ENCODE measurements at places on chromosomes 2 and 18. TPM values are rescaled to one million over a fixed set of nuclear protein-coding genes. Genes with fewer than 3 reads are reported as not detected.

- no peak for DNase-seq
- peaks cover 3% of the 10 kb centered on the region for H3K36me3 ChIP-seq
- no peak overlapping the region for H3K4me3 ChIP-seq
- H3K4me1 ChIP-seq: peaks cover 24% of the 10 kb centered on the region
- no peaks in the 10 kb centered on the region for H3K27me3 ChIP-seq
Observed at GRCh38 chr2:167945660-167946368, 301.6 kb downstream of the STK39 start.

DNA sequence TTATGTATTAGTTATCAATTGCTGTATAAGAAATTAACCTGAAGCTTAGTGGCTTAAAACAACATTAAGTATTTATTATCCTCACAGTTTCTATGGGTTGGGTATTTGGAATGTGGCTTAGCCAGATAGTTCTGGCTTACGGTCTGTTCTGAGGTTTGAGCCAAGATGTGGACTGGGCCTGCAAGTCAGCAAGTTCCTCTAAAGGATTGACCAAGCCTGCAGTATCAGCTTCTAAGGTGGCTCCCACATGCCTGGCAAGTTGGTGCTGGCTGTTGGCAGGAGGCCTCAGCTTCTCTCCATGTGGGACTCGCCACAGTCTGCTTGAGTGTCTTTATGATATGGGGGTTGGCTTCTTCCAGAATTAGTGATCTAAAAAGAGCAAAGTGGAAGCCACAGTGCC is 45.0 kb upstream of the TCF4 start:
- no peak overlapping the region for H3K4me3 ChIP-seq
- no peak for DNase-seq
- H3K27ac ChIP-seq: no peak overlapping the region
- no peaks in the 10 kb centered on the region for H3K27me3 ChIP-seq
- H3K4me1 ChIP-seq: no peaks in the 10 kb centered on the region
- no peaks in the 10 kb centered on the region for H3K36me3 ChIP-seq

DNA sequence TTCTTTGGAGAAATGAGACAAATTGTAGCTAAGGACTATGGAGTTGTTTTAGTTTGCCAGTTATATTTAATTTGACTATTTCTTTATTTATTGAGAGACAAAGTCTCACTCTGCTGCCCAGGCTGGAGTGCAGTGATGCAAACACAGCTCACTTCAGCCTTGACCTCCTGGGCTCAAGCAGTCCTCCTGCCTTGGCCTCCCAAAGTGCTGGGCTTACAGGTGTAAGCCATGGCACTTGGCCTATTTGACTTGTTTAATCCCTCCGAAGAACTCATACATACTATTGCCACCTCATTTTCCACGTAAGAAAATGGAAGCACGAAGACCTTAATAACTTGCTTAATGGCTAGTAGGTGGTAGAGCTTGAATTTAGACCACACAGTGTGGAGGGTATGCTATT is 988 bp upstream of the RNF144A start:
- H3K4me3 ChIP-seq: peak overlapping the region; percentile 87
- H3K27me3 ChIP-seq: no peaks in the 10 kb centered on the region
- peaks cover 4% of the 10 kb centered on the region for H3K36me3 ChIP-seq
- no peak overlapping the region for H3K27ac ChIP-seq
- no peak for DNase-seq

DNA sequence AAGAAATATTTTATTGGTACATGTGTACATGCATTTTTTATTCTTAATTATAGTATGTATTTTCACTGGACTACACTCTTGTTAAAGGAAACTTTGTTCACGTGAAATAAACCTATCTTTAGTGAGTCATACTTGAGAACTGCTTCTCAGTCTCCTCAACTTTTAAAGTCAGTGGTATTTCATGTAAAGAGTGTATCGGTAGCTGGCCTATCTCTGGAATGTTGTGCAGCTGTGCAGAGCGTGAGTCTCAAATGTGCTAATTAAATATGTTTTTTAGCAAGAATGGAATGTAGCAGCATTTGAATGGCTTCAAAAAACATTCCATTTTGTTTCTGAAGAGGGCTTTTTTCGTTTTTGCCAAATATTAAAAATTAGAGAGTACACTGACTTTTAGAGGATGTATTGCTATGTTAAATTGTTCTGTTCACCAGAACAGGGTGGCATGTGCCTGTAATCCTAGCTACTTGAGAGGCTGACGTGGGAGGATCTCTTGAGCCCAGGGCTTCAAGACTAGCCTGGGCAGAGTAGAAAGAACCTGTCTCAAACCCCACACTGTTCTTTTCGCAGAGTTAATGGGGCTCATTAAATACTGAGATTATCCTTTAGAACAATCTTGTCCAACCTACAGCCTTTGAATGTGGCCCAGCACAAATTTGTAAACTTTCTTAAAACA is 14.3 kb downstream of the SPTBN1 start:
- no peak for DNase-seq
- no peaks in the 10 kb centered on the region for H3K27me3 ChIP-seq
- no peak overlapping the region for H3K27ac ChIP-seq
- peaks cover 4% of the 10 kb centered on the region for H3K36me3 ChIP-seq
- peaks cover 58% of the 10 kb centered on the region for H3K4me1 ChIP-seq

- no peaks in the 10 kb centered on the region for H3K4me1 ChIP-seq
- DNase-seq: peak; percentile 52
- no peak overlapping the region for H3K27ac ChIP-seq
- no peaks in the 10 kb centered on the region for H3K27me3 ChIP-seq
Observed at GRCh38 chr2:117470311-117471095, 344.0 kb upstream of the DDX18 start.

The C1D gene
- 20.2 TPM for total RNA-seq

DNA sequence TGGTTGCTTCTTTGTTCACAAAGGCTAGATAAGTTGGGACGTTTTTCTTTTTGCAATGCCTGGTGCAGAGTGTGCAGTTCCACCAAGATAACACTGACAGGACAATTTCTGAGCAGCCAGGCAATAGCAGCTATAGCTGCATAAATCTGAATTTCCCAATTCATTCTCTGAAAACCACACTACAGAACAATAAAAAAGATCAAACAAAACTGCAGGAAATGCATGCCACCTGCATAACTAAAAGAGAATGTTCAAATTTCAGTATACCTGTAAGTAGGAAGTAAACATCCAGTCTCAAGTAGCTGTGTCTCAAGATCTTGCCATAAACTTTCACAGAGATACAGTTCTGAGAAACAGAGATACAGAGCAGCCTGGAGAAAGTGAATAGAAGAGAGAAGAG is 5.3 kb upstream of the KCTD18 start:
- no peak for DNase-seq
- peaks cover 19% of the 10 kb centered on the region for H3K27me3 ChIP-seq
- no peak overlapping the region for H3K27ac ChIP-seq
- H3K4me1 ChIP-seq: peaks cover 3% of the 10 kb centered on the region

DNA sequence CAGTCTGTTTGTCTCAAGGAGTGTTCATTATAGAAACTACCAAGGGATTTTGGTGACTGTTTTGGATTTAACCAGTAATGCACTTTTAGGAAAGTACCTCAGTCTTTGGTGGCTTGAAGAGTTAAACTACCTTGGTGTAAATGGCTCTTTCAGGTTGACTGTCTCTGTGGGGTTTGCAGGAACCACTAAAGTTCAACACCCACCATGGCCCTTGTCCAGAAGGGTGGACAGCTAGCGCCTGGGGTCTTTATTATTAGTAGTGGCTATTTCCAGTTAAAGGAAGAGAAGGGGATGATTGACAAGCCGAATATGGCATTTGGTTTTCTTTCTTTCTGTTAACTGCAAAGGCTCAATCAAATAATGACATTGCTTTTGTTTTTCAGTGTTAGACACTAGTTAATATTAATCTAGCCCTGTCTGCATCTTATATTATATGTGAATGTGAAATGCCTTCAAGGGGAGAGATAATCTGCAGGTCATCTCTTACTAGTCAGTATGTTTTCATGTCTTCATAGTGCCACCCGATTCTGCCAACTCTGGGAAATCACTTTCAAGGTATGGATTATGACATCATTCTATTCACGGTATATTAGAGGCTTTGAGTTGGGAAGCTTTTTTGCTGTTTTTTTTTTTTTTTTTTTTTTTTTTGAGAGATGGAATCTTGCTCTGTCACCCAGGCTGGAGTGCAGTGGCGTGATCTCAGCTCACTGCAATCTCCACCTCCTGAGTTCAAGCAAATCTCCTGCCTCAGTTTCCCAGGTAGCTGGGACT is 56.4 kb downstream of the MAP4K4 start:
- no peak for DNase-seq
- H3K4me3 ChIP-seq: peak overlapping the region; percentile 73
- H3K36me3 ChIP-seq: peaks cover 10% of the 10 kb centered on the region
- H3K27ac ChIP-seq: peak overlapping the region; percentile 46

DNA sequence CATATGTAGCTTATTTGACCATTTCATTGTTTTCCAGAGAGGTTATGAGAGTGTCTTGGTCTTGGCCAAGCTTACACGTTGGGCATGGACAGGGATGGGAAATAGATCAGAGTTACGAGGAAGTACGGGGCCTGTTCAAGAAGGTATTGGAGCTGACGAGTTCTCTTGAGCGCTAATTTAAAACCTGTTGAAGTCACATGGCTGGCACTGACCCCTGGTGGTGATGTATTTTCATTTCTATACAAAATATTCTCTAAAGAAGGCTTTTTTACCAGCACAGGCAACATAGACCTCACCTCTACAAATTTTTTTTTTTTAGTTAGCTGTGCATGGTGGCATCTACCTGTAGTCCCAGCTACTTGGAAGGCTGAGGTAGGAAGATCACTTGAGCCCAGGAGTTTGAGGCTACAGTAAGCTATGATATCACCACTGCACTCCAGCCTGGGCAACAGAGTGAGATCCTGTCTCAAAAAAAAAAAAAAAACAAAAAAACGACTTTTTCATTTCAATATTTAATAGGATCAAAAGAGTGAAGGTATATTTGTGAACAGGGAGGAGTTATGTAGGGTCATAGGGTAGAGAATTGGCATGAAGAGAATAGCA is 19.6 kb downstream of the UGP2 start:
- DNase-seq: peak; percentile 17
- H3K36me3 ChIP-seq: peaks cover 21% of the 10 kb centered on the region
- H3K4me3 ChIP-seq: no peak overlapping the region
- no peaks in the 10 kb centered on the region for H3K4me1 ChIP-seq

The MERTK gene
- total RNA-seq: 3.3 TPM

The ABCA12 gene
- total RNA-seq: 0.12 TPM

The HOXD13 gene
- total RNA-seq: not detected

GRCh38 chr2:143397884-143398614 is 268.8 kb downstream of the ARHGAP15 start:
- no peaks in the 10 kb centered on the region for H3K36me3 ChIP-seq
- H3K27ac ChIP-seq: no peak overlapping the region
- DNase-seq: no peak
- no peaks in the 10 kb centered on the region for H3K27me3 ChIP-seq

The KRTCAP3 gene
- total RNA-seq: 6.9 TPM

- H3K4me1 ChIP-seq: peaks cover 21% of the 10 kb centered on the region
- no peaks in the 10 kb centered on the region for H3K36me3 ChIP-seq
- no peaks in the 10 kb centered on the region for H3K27me3 ChIP-seq
- H3K27ac ChIP-seq: no peak overlapping the region
- DNase-seq: no peak
- H3K4me3 ChIP-seq: no peak overlapping the region
Observed at GRCh38 chr2:39487398-39488250, 50.5 kb upstream of the MAP4K3 start.
